Tibial nerve (tissue), 4 donors: ENCODE measurements at places on chromosomes 3 and 15. TPM values are rescaled to one million over a fixed set of nuclear protein-coding genes. Genes with fewer than 3 reads are reported as not detected.

The SNRK gene
- total RNA-seq: 65.9 TPM

The ABI3BP gene
- total RNA-seq: 189 TPM

The IFT122 gene
- 43.3 TPM for total RNA-seq

- no peak for DNase-seq
Observed at GRCh38 chr3:150259526-150260397, 148.3 kb upstream of the TSC22D2 start.

DNA sequence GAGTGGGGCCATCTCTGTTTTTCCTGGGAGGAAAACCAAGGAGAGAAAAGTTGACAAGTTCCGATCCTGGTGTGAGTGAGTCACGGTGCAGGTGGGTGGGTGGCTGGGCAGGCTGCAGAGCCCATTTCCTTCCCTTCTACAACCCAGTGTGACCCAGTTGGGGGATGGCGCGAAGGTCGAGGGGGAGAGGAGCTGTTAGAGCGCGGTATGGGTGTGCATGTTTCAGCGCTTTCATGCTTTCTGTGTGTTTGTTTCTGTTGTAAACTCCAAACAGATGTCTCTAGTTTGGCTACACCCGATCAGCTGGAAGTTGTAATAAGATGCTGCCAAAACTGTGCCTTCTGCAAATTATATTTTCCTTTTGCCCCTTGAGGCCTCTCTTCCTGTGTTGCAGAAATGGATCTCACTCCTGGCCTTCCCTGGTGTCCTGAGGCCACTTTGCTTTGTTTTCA lies 3.8 kb downstream of the FAM43A start:
- no peak for DNase-seq
